HuH-7 (cell line): ENCODE measurements at places on chromosomes 5 and 9.

- no peak for DNase-seq
Observed at GRCh38 chr5:67530609-67531255, 334.1 kb upstream of the CD180 start.

GRCh38 chr5:81450940-81451339 is 57.0 kb upstream of the ACOT12 start:
- peak; percentile 56 for DNase-seq

GRCh38 chr5:179733772-179734126 is 1.1 kb downstream of the MAML1 start:
- DNase-seq: no peak

DNA sequence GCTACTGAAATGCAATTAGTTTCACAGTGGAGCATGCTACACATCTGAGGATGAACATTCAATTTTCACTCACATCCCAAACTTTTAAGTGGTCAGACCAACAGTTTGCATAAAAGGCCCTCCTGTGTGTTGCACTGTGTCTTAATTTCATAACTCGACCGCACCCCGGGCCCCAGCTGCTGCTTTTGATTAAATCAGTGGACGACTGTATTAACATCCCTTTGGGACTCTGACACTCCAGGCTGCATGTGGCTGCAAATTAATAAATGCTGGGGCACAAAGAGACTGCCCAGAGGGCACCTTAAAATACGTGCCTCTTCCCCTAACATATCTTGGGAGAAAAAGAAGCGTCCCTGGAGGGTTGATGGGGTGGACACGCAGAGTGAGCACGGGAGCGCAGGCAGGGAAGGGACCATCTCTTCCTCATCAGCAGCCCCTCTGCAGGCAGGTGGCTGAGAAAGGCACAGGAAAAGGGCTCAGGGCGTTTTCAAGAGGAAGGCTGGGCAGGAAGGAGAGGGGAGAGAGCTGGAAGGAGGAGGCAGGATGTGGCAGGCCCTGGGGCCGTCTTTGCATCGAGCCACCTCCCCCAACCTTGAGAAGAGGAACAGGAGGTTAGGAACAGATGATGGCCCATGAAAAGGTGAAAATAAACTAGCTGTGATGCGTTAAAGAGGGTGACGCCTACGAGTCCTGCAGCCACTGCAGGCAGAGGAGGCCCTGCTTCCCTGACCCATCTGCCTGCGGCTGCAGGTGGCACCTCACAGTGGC is 18.6 kb downstream of the MED10 start:
- DNase-seq: no peak

DNA sequence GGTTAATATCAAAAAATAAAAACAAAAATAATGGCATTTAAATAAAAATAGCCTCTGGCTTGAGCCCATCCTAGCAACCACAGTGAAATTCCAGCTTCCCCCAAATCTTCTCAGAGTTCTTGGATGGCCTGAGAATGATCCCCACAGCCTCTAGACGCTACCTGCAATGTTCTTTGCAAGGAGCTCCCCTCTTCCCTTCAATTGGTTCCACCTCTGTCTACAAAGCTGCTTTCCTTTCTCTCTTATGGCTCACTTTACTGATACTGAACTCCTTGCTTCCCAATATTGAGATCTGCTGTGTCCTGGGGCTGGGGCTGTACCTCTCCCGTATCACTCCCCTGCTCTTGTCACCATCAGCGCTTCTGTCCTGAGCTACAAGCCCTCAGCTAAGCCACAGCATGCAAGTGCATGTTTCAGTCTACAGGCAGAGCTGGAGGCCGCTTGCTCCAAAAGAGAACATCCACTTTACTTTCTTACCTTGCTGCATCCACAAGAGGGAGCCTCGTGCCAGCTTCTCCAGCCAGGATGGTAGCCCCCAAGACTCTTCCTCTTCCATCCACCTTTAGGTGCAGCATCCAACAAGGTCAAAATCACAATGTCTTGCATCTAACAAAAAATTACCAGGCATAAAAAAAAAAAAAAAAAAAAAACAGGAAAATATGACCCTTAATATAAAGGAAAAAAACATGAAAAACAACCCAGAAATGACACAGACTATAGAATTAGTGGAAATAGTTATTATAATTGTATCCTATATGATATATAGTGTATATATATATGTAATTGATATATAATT is 57.4 kb upstream of the PRSS3 start:
- peak; percentile 20 for DNase-seq

- no peak for DNase-seq
Observed at GRCh38 chr5:164359260-164360255, 854.1 kb downstream of the MAT2B start.

DNA sequence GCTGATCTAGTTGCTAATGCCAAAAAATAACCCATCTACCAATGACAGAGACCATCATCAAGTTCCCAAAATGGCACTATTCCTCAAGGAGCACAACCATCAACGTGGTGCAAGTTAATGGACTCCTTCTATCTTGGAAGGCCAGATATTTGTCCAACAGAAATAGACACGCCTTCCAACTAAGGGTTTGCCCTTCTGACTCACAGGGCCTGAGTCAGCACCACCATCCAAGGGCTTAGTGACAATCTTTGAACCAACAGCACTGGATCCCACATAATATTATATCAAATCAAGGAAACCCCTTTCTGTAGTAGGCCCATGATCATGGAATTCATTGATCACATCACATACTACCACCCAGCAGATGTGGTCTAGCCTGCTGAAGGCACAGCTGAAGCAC is 84.3 kb downstream of the MED27 start:
- no peak for DNase-seq

GRCh38 chr9:91711755-91712601 is 238.1 kb downstream of the ROR2 start:
- DNase-seq: no peak

DNA sequence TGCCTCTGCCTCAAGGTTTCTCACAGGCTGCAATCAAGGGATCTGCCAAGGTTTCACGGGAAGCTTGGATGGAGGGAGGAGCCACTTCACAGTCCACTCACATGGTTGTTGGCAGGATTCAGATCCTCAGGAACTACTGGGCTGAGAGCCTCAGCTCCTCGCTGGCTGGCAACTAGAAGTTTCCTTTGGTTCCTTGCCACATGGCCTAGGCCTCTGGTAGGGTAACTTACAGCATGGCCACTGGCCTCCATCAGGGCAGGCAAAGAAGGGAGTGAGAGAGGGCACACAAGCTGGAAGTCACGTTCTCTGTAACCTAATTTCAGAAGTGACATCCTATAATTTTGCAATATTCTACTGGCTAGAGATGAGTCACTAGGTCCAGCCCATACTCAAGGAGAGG is 32.2 kb downstream of the SPOCK1 start:
- no peak for DNase-seq

- DNase-seq: no peak
Observed at GRCh38 chr5:124948062-124948753, 201.8 kb upstream of the ZNF608 start.

DNA sequence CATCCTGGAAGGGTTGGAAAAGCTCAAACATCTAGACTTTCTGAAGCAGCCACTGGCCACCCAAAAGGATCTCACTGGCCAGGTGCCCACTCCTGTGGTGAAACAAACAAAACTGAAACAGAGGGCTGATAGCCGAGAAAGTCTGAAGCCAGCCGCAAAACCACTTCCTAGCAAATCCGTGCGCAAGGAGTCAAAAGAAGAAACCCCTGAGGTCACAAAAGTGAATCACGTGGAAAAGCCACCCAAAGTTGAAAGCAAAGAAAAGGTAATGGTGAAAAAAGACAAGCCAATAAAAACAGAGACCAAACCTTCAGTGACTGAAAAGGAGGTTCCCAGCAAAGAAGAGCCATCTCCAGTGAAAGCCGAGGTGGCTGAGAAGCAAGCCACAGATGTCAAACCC is 87.6 kb downstream of the MAP1B start:
- no peak for DNase-seq

GRCh38 chr5:125148706-125149105 is 402.3 kb upstream of the ZNF608 start:
- DNase-seq: no peak

DNA sequence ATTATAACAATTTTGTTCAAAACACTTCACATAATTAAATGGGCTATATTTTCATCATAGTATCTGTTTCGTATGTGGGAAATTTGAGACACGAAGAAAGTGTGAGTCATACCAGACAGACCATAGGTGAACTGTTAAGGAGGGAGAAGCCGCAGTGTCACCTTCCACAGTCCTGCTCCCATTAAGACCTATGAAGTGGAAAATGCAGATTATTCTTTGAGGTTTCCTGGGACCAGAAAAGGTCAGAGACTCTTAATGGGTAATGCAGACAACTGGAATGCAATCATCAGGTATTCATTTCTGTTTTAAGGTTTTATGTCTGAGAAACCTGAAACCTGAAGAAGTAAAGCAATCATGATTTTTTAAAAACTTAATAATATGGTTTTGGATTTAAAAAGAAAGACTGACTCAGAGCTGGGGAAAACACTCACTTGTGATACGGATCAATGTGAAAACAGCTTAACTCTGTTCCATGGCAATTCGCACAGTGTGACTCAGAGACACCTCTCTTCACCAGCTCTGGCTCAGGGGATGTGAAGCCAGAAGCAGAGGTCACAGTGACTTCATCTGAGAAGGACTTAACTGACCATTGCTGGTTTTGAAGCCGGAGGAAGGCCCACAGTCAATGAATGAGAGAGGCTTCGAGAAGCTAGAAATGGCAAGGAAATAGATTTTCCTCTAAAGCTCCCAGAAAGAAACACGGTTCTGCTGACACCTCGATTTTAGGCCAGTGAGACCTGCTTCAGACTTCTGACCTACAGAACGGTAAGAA is 17.2 kb upstream of the GCNT1 start:
- no peak for DNase-seq

- no peak for DNase-seq
Observed at GRCh38 chr5:78554670-78555069, 93.9 kb downstream of the LHFPL2 start.

GRCh38 chr5:110968246-110969005 is 103.1 kb upstream of the TSLP start:
- no peak for DNase-seq

DNA sequence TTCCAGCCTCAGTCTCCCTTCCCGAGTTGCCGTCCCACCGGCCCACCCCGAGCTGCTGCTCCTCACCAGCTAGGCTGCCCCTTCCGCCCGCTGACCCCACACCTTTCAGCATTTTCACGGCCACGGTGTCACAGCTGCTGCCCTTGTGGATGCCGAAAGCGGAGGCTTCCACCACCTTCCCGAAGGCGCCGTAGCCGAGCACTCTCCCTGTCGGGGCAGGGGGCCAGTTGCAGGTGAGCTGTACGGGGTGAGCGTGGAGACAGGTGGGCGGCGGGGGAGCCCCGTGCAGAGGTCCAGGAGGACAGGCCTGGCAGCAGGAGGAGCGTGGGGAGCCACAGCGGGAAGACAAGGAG is 28.2 kb upstream of the SCGB3A1 start:
- DNase-seq: no peak

DNA sequence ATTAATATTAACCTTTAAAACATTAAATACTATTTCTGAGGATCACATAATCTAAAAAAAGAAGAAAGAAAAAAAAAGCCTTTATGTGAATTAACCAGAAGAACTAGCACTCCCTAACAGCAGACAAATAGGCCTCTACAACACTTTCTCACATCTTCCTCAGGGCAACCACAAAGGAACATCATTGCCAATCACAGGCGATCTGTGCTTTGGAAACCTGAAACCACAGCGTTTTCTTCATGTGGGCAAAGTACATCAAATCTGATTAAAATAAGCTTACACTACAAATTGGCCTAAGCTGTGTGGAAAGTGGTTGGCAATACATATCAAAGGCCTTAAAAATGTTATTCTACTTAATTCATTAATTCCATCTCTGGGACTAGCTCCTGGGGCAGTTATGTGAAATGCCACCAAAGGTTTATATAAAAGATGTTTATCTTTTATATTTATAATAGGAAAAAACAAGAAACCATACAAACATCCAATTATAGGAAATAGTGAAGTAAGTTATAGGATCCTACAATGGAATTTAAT is 184.8 kb upstream of the TBCA start:
- DNase-seq: no peak

DNA sequence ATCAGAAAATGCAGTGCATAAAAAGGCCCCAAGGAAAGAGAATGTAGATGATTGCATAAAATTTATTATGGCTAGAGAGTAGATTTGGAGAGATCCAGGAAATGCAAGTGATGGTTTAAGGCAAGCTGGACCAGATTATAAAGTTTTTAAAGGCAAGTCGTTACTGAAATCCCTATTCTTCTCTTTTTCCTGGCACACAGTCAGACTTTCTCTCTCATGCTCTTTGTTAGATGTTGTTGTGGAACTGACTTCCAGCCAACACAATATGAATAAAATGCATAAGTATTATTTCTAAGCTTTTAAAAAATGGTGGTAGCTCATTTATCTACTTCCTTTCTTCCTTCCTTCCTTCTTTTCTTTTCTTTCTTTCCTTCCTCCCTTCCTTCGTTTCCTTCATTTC is 1085.4 kb upstream of the CDH6 start:
- DNase-seq: no peak
